ENCODE measurements at places on chromosomes 5 and 9.

DNA sequence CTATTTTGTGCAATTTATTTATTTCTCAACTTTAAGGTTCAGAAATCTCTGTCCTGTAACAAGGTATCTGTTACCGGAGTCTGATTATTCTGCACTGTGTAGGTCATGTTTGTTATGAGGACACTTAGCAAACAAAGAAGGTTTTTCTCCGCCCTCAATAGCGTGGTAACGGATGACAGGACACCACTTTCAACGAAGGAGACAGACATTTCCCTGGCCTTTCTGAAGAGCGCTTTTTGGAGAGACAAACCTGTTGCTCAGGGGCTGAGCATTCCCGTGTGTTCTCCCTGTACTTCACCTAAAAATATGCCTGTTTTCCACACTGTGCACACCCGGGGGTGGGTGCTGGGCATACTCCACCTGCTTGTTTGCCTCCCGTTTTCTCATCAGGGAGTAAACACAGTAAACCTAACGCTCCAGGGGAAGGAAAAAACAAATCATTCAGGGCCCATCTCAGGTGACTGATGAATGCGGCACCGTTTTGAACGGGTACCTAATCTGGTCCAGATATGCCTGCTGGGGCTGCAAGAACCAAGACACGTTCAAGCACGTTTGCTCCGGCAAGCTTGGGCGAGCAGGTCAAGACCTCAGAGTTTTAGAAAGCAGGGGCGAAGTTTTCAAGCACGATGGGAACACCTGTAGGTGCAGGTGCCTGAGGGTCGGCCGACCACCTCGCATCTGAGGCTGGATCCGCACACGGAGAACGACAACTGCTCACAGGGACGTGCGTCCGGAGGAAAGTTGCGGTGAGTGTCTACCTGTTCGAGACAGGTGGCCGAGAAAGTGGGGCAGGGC, 859 bp downstream of the RETREG1 start:
- DNase-seq, result peak; percentile 42

DNA sequence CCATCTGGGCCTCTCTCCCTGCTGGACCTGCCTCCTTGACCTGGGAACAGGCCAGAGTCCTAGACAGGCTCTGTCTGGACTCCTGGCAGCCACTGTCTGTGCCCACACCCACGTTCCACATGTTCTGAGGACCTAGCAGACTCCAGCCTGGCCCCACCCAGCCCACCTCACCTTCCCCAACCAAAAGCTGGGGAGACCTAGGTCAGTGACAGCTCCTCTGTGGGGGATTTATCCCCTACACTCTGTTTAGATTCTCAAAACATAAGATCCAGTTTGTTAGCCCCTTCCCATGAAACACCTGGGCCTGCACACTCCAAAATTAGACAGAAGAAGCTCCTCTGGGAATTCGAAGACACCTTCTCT, 59.8 kb upstream of the ADAMTS2 start:
- DNase-seq, result no peak

DNA sequence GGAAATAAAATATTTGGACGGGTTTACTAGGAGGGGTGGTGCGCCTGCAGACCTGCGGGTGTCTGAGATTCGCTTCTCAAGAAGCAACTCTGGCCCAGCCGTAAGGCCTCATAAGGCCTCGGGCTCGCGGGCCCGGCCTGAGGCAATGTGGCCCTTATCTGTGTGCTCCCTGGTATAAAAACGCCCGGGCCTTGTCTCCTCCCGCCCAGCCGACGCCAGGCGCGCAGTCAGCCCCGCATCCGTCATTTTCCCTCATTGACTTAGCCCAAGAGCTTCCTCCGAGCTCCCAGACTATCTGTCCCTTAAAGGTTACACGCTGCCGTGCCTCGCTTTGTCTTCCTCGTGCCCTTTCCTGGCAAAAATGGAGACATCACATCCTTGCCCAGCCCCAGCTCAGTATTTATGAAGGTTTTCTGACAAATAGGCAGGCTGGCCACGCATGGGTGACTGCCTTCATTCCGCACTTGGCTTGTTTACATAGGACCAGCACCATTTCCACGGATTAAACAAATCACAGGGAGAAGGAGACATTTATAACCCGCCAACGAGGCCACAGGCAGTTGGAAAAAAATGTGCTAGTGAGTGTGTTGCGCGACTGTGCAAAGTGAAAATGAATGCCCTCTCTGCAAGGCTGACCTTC, 74.5 kb upstream of the TBCA start:
- DNase-seq, result no peak

DNA sequence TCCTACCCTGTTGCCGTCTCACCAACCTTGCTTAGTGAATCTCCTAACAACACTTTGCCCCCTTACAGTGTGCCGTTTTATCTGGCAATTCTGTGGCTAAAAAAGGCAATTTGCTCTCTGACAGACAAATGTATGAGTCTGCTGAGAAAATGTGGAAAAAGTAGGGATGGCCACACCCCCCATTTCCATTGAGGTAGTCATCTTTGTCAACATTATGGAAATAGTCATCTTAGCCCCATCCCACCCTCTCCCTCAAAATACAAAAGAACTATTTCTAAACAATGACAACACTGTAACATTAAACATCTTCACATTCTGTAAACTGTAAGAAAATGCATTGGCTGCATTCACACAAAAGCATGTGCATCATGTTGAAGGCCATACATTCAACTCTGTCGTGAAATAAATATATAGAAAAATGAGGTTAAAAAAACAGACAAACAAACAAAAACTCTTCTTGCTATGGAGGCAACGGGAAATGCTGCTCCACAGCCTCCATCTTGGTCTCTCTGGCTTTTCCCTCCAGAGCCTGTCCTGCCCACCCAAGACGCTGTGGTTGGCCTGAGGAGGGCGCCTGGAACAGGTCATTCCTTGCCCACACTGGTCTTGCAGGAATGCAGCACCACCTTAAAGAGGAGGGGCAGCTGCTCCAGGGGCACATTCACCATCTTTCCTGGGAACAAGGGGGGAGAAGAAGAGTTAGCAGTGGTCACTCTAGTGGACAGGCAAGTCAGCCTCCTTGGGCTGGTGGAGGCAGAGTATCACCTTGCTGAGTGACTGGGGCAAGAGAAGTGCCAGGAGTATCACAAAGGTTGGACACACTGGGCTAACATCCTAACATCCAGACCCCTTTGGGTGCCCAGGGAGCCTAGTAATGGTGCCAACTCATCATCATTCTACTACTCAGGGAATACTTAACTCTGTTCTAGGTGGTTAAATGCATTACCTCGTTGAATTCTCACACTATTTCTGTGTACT, 15.2 kb upstream of the NR5A1 start:
- DNase-seq, result no peak

- DNase-seq, result no peak
Observed at GRCh38 chr5:51227963-51228470, 155.2 kb upstream of the ISL1 start.

GRCh38 chr5:159096243-159096923, 3.3 kb downstream of the EBF1 start:
- DNase-seq, result no peak

DNA sequence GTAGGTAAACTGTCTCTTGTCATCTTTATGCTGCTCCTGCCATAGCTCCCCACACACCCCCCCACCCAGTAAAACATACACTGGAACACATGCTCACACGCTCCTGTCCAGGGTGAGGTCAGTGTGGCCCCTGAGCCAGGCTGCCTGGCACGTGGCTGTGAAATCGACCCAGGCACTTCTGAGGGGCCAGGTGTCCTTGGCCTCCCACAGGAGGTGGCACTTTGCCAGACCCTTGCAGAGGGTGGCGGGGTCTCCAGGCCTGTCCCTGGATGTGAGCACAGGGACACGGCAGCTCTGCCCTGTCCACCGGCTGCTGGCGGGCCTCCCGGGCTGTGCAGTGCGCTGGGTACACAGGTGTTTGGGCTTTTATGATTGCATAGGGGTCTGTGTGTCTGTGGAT, 10.0 kb upstream of the CRB2 start:
- no peak for DNase-seq

- DNase-seq, result no peak
Observed at GRCh38 chr9:131273146-131273855, 3.0 kb downstream of the FAM78A start.

GRCh38 chr5:16418471-16418922, 47.1 kb downstream of the ZNF622 start:
- DNase-seq, result no peak

GRCh38 chr5:61333321-61333953, 1.4 kb downstream of the ZSWIM6 start:
- DNase-seq, result peak; percentile 14

GRCh38 chr5:179865491-179866240, 7.0 kb upstream of the MRNIP start:
- no peak for DNase-seq

DNA sequence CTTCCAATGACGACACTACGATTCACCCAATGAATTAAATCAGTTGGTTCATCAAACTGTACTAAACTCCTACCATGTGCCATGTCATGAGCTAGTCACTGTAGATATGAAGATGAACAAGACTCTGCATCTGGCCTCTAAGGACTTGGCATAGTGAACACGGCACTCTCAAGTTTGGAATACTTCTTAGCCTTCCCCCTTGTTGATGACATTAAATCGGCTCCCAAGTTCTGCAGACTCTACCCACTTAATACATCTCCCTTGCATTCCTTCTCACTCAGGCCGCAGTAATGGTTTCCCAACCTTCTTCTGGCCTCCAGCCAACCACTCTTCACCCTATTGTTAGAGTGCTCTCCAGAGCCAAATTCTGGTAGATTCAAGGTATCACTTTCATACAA, 184.7 kb downstream of the MAPKAP1 start:
- DNase-seq, result no peak

DNA sequence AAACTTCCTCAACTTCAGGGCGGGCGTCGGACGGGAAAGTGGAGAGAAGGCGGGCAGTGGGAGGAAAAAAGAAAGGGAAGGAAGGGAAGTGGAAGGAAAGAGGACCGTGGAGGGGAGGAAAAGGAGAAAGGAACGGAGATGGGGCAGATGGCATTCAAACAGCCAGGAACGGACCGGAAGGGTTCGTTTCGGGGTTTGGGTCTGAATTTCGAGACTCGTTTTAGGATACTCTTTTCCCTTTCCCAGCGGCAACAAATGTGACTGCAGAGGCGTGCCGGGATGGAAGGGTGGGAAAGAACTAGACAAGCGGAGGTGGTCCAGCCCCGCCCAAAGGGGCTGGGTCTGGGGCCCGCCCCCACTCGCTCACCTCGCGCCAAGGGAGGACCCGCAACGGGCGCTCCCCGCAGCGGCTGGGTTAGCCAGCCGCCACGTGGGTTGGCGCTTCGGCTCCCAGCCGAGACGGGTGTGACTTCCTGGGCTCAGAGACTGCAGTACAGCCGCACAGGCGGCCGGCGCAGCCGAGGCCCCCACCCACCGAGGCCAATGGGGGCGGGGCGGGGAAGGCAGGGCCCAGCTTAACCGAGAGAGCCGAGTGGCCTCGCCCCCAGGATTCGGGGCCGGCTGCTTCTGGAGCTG, 2.7 kb downstream of the VCAN start:
- DNase-seq, result peak; percentile 79

GRCh38 chr5:96873449-96873848, 2.9 kb upstream of the ERAP2 start:
- DNase-seq, result no peak

Data from NCI-H2081 (cell line).